ENCODE measurements at places on chromosomes 16 and 17.

DNA sequence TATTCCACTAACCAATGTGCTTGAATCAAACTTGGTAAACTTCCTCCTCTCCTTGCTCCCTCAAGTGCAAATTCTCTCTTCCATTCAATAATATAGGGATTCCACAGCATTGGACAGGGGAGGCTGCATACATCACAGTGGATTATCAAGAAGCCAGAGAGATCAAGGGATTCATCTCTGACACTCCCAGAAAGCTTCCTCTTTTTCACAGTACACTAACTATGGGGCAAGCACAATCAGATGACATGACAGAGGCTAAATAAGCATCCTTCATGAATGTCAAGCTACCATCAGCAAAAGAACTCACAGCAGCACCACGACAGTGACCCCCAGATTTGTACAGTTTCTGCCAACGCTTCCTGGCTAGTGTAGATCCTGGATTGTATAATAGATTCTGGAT, 178.4 kb upstream of the C17orf78 start:
- DNase-seq = no peak

- DNase-seq = no peak
Observed at GRCh38 chr17:48290378-48290777, 139.6 kb downstream of the SKAP1 start.

GRCh38 chr16:8474587-8474986, 115.7 kb downstream of the TMEM114 start:
- DNase-seq = no peak

DNA sequence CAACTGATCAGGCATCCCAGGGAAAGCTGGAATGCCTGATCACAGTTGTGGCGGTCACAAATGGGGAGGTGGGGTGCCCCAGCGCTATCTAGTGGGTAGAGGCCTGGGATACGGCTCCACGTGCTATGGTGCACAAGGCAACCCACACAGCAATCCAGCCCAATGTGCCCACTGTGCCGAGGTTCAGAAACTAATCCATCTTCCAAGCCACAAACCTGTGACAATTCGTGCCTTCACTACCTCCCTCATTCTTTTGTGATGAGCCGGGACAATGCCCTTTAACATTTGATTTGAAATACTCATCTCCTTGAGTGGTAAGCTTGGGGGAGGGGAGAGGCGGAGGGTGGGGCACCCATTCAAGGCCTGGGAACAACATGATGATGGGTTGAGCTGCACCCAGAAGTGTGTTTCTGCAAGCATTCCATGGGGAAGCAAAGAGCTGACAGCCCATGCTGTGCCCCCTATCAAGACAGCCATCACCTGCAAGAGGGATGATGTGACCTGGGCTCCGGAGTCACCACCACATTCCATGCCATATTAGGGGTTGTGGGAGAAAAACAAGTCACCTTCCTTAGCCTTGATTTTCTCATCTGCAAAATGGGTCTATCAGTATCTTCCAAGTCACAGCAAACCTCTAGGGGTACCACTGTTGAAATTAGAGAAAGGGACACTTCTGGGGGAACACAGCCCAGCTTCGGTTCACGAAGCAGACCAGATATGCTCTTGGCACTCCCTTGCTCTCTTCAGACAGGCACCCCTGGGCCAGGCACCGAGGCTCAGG, 3.7 kb downstream of the ELOB start:
- no peak for DNase-seq

- DNase-seq = no peak
Observed at GRCh38 chr16:29900888-29901606, 759 bp downstream of the ASPHD1 start.

DNA sequence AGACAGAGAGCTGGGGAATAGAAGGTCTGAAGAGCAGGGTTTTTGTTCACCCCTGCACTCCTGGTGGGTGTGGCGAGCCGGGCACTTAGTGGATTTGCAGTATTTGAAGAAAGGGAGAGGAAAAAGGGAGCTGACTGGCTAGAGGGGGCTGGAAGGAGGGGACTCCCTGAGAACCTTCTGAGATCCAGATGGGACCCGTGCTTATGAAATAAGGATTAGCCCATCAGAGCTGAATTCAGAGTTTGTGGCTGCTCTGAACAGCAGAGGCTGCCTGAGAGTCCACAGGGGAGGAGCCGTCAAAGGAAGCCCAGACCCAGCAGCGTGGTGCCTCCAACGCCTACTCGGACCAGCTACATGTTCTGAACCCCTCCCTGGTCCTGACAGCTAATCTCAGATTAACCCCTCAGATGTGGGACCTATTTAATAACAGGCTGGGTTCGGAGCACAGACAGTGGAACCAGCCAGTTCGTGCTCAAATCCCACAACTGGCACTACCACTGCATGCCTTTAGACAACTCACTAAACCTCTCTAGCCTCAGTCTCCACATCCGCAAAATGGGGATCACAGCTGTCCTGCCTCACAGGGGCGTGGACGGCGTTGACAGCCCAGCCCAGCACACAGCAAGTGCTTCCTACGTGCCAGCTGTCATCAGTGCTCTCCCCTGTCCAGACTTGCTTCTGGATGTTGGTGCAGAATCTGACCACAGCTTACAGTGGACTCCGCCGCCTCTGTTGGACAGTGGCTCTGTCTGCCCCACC, 70.6 kb downstream of the DYNLRB2 start:
- DNase-seq = no peak

DNA sequence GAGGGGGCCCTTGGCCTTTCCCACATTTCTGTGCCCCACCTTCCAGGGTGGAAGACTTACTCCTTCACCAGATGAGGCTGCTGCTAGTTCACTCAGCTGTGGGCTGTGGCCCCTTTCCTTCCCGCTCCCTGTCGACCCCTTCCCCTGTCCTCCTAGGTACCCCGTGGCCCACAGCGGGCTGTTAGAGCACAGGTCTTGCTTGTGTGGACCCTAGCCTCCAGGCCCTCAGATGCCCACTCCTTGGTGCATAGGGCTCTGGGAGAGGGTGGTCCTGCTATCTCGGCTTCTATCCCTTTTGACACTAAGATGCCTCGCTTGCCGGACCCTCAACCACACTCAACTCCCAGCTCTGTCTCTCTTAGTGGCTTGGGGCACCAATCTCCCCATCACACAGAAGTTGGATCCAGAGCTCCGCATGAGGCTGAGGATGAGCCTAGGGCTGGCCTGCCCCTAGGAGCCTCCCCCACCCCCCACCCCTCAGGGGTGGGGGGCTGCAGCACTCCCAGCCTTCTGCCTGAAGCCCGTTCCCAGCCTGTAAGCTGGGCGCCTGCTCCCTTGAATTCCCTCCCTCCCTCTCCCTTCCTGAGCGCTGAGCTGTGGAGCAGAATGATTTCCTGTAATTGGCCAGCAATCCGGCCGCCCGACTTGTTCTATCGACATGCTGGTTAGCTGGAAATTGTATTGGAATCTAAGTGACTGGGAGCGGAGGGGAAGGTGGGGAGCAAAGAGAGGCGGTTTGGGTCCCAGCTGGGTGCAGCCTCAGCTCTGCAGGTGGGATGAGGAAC, 30.9 kb downstream of the DCAKD start:
- DNase-seq = no peak

GRCh38 chr16:50859628-50860360, 117.9 kb downstream of the CYLD start:
- DNase-seq = no peak

DNA sequence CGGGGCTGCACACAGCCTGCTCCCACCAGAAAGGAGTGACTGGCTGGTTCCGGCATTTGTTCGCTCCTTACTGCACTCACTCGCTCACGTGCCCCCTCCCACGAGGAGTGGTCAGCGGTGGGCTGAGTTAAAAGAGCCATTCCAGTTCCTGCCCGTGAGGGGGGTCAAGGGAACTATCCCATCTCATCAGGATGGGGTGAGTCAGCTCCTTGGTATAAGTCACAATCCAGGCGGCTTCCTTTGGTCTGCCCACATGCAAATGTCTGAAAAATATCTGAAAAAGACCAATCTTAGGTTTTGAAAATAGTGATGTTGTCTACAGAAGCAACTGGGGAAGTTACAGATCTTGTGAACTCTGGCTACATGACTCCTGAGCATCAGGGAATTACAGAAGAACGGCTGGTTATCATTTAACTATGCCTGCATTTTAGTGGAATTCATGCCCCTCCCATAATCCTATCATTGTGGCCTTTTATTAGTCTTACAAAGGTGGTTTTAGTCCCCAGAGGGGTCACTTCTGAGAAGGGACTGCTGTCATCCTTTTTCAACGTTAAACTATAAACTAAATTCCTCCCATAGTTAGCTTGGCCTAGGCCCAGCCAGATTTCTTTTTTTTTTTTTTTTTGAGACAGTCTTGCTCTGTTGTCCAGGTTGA, 9.8 kb upstream of the TNFSF12 start:
- no peak for DNase-seq

DNA sequence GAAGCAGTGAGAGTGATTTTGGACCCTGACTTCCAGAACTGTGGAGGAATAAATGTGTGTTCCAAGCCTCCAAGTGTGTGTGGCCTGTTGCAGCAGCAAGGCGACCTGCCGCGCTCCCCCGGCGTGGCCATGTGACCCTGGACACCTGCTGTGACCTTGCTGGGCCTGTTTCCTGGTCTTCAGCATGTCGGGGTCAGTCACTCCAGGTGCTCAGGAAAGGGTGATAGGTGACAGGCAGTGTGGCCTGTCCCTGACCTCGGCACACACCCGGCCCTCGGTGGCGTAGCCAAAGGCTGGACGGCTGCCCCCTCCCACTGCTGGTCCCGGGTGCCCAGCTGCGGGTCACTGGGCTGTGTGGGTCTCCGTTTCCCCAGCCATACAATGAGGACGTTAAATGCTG, 31.8 kb upstream of the ZNF469 start:
- no peak for DNase-seq

GRCh38 chr17:53807286-53807685, 15.4 kb upstream of the KIF2B start:
- DNase-seq = no peak

DNA sequence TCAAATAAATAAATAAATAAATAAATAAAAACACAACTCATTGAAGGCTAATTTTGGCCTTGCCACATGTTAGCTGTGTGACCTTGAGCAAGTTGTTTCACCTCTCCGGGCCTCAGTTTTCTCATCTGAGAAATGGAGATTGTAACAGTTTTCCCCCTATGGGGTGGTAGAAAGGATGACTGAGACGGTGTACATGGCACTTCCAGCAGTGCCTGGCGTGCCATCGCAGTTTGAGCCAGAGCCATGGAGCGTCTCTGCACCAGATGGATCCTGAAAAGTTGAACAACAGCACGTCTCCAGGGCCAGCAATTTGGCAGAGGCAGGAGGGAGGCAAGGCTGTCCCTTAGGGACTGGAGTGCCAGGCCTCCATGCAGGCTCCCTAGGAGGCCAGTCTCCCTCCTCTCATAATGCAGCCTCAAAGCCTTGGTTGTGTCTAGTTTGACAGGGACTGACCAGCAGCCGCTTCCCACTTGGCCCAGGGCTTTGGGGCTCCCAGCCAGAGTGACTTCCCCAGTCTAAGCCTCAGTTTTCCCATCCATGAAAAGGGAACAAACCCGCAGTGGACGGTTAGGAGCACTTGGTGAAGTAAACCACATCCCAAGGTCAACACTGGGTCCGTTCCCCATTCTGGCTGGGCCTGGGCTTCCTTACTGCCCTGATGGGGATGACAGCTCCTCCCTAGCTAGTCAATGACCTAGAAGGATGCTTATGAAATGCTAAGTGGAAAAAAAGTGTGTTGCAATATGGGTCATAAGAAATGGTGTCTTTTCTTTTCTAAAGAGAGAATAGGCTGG, 19.3 kb downstream of the SOCS1 start:
- no peak for DNase-seq

- no peak for DNase-seq
Observed at GRCh38 chr17:42325026-42325425, 36.7 kb downstream of the STAT5A start.

GRCh38 chr16:63612462-63613227, 1509.2 kb downstream of the CDH11 start:
- no peak for DNase-seq

- DNase-seq = no peak
Observed at GRCh38 chr16:68793401-68793857, 49.9 kb upstream of the TANGO6 start.

- DNase-seq = no peak
Observed at GRCh38 chr17:5330981-5331380, 48.9 kb downstream of the RABEP1 start.

DNA sequence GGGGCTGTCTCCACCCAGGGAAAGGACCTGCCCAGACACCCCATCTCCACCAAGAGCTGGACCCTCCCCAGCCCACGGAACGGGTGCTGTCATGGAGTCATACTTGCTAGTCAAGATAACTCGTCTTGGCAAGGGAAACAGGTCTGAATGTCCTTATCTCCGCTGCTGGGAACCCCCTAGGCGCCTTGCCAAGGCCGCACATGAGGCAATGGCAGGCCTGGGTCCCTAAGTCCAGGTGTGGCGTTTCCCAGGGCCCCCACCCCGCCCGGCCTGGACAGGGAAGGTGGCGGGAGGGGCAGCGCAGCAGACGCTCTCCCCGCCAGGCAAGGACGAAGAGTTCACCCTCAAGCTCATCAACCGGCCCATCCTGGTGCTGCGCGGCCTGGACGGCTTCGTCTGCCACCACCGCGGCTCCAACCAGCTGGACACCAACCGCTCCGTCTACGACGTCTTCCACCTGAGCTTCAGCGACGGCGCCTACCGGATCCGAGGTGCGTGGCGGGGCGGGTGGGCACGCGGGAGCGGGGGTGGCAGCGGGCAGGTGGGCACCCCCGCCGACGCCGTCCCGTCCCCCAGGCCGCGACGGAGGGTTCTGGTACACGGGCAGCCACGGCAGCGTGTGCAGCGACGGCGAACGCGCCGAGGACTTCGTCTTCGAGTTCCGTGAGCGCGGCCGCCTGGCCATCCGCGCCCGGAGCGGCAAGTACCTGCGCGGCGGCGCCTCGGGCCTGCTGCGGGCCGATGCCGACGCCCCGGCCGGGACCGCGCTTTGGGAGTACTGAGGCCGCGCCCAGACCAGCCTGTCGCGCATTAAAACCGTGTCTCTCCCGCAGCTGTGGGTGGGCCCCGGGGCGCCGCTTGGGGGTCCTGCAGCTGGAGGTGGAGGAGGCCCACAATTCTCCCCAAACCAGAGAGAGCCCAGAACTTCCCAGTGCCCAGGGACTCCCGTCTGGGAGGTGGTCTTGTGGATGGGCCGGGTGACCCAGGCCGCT, 8.4 kb downstream of the FSCN2 start:
- DNase-seq = no peak

DNA sequence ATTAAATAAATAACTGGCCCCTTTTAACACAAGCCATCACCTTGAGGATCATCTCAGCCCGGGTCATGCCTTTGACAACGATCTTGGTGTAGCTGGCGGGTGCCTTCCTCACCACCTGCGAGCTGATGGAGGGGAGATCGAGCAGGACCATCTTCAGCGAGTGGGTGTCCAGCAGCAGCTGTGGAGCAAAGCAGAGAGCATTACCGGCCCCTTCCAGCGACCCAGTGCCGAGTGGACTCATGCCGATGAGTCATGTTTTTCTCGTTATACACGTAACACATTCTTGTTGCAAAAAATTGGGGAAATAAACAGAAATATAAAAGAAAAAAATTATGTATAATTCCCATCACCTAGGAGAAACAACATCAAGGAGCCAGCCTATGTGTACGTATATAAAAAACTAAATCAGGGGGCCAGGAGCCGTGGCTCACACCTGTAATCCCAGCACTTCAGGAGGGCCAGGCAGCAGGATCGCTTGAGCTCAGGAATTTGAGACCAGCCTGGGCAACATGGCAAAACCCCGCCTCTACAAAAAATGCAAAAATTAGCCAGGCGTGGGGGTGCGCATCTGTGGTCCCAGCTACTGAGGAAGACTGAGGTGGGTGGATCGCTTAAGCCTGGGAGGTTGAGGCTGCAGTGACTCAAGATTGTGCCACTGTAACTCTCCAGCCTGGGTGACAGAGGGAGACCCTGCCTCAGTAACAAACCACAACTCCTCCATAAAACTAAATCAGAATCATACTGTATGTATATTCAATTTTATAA, 169.1 kb upstream of the RPH3AL start:
- DNase-seq = no peak
